ENCODE measurements at places on chromosomes 12 and 14.

- DNase-seq = no peak
These were observed 539 bp upstream of the HMGA2 start for GRCh38 chr12:65823513-65824375.

DNA sequence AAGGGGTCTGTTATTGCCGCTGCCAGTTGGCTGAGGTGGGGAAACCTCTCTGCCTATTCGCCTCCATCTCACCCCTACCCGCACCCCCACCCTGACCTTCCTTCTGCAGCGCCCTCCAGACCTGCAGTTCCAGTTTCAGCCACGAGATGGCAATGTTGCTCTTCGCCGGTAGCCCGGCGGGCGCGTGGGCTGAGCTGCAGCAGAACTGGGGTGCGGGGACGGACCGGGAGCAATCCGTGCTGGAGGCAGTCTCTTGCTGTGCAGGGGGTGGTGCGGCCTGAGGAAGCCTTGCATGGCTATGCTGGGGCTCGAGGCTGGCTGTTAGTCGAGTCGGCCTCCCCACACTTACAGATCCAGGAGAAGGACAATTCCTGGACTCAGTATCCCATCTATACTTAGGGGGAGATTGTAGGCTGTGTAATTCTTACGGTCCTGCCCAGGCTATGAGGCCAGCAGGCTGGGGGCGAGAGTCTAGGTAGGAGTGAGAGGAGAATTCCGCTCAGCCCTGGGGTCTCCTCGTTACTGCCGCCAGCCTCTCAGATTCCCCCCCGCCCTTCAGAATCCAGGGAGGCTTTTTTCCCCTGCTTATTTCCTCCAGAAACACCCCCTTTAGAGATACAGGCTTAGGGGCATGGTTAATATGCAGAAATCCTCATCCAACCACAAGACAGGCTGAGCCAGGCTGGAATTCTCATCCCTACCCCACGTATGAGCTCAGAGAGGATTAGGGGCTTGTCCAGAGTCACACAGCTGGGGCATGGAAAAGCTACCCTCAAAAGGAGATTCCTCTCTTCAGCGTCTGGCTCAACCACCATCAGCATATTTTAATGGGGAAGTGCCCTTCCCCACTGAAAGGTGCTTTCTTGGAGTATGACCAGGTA lies 118.2 kb downstream of the AACS start:
- peak; percentile 51 for DNase-seq

DNA sequence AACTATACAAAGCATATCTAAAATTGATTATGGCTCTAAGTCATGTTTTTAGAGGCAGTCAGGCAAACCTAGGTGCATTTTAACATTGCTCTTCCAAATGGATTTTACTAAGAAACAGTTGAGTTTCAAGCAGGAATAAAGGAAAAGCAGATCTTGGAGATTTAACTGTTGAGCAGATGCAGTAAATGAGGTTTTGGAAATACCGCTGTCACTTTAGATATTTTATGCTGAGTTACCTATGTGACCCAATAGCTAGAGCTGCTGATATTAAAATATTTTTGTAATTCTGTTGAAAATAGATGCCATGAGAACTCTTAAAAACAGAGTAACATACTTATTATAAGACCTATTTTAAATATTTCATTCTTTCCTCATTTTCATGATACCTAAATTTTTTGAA lies 181.4 kb downstream of the SYT1 start:
- no peak for DNase-seq

DNA sequence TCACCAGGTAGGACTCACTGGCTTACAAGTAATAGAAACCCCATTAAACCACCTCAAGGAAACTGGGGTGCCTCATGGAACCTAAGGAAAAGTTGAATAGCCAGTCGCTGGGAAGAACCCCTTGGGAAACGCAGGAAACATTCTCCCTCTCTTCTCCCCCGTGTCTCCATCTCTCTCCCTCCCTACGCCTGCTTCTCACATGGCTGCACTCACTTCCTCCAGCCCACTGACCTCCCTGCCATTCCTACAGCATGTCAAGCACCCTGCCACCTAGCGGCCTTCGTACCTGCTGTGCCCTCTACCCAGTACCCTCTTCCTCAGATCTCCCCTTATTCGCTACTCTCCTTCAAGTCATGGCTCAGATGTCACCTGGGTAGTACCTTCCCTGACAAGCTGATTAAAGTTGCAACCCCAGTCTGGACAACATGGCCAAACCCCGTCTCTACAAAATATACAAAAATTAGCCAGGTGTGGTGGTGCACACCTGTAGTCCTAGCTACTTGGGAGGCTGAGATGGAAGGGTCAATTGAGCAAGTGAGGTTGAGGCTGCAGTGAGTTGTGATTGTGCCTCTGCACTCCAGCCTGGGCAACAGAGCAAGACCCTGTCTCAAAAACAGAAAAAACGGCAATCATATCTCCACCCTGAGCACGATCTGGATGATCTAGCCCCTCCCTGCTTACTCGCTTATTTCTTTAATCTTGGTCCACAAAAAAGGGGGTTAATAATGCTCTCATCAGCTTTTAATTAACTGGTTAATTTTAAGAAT lies 6.4 kb upstream of the DTX1 start:
- no peak for DNase-seq

DNA sequence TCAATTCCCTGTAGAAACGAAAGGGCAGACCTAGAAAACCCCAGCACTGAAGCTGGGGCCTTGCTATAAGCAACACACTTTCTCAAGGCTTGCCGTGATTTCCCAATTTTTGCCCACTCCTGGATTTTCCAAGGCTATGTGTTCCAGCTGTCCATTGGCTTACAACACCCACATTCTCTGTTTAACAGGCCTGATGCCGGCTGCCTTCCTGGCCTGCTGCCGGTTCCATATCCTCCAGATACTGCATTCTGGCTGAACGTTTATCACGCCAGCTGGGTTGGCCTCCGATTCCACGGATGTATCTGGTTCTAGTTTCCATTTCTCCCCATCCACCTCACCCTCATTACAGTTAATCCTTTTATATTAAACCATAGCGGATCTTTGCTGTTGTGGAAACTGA lies 2.0 kb upstream of the PCNX1 start:
- peak; percentile 77 for DNase-seq

DNA sequence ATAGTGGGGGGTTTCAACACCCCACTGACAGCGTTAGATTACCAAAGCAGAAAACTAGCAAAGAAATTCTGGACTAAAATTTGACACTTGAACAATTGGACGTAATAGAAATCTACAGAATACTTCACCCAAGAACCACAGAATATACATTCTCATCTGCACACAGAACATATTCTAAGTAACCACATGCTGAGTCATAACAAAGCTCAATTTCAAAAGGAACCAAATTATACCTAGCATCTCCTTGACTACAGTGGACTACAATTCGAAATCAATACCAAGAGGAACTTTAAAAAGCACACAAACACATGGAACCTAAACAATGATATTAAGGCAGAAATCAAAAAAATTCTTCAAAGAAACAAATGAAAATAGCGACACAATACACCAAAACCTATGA lies 871.6 kb upstream of the MDGA2 start:
- DNase-seq = no peak

GRCh38 chr14:22588526-22589095 lies 413 bp downstream of the DAD1 start:
- DNase-seq = no peak

GRCh38 chr12:39846304-39846703 lies 226.7 kb upstream of the ABCD2 start:
- DNase-seq = no peak

- no peak for DNase-seq
These were observed 142.4 kb downstream of the PLCZ1 start for GRCh38 chr12:18595412-18595811.

- peak; percentile 57 for DNase-seq
These were observed 6.0 kb upstream of the PCNX1 start for GRCh38 chr14:70901269-70901668.

GRCh38 chr12:95549392-95550084 lies 1.7 kb downstream of the USP44 start:
- DNase-seq = no peak

- DNase-seq = no peak
These were observed 123.0 kb downstream of the ARID2 start for GRCh38 chr12:45852508-45852907.

DNA sequence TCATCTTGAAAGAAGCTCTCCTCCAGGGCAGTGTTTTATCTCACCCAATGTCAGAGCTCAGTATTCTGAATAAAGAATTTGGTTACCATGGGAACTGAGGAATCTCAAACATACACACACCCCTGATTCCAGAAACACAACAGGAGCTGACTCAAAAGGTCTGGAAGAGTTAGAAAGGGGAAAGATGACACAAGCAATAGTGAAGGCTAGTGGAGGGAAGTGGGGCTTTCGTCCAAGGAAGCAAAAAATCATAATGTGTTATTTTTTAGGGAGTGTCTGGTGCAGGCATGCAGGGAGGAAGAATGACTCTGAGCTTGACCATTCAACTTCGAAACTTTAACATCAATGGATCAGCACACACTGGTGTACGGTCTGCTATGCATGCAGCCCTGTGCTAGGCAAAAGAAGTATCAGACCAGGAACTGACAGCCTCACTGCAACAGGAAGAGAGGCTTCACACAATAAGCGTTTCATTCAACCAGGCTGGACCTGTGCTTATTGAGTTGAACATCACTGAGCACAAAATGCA lies 20.3 kb downstream of the HEBP1 start:
- peak; percentile 83 for DNase-seq

GRCh38 chr12:65343801-65344200 lies 65.3 kb downstream of the MSRB3 start:
- DNase-seq = no peak

All from fibroblast of skin of left quadriceps (primary cell).